ENCODE measurements at places on chromosomes 2 and 18.

DNA sequence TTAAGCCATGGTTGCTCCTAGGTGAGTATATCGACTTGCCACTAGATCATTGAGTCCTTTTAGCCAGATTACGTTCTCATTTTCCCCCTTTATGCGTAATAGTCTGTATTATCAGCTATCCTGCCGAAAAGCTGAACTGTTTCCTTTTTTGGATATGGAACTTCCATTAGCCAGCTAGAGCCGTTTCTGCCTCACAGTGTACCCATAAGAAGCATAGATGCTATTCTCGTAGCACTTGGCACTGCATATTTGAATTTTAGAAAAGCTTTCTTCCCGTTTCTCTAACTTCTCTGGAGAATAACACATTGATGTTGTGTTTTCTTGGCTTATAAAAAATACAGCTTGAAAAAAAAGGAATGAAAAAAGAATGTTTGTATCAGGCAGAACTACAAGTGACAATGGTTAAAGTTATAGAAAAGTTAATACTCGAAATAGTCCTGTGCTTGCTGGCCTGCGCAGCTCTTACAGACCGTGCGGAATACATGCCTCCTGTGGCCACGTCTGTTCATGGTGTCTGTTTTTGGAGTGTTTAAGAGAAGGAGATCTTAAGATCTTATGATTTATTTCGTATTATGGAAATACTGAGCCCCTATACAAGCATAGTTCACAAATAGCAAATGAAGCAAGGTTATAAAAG lies 710 bp downstream of the DUSP19 start:
- no peak for DNase-seq

DNA sequence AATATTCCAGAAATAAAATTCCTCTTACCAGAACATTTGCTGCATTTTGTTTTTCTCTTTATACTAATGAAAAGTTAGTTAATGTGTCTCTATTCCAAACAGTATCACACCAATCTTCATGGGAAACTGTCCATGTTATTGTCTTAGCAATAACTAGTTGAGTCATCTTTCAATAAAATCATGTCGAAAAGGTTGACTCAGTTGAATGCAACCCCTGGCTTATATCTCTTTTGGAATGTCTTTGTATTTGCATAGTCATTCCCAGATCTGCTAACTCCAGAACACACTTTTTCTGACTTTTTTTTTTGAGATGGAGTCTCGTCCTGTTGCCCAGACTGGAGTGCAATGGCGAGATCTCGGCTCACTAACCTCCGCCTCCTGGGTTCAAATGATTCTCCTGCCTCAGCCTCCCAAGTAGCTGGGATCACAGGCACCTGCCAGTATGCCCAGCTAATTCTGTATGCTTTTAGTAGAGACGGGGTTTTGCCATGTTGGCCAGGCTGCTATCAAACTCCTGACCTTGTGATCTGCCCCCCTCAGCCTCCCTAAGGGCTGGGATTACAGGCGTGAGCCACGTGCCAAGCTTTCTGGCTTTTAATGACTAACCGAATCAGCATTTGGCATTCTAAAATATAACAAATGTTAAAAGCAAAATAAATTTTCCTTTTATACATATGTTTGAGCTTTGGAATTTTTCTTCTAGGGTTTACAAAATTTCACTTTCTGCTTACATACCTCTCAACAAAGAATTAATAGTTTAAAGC lies 133.2 kb upstream of the GULP1 start:
- DNase-seq, result no peak

- peak; percentile 92 for DNase-seq
Observed at GRCh38 chr2:240876475-240877251, 8.0 kb downstream of the AGXT start.

DNA sequence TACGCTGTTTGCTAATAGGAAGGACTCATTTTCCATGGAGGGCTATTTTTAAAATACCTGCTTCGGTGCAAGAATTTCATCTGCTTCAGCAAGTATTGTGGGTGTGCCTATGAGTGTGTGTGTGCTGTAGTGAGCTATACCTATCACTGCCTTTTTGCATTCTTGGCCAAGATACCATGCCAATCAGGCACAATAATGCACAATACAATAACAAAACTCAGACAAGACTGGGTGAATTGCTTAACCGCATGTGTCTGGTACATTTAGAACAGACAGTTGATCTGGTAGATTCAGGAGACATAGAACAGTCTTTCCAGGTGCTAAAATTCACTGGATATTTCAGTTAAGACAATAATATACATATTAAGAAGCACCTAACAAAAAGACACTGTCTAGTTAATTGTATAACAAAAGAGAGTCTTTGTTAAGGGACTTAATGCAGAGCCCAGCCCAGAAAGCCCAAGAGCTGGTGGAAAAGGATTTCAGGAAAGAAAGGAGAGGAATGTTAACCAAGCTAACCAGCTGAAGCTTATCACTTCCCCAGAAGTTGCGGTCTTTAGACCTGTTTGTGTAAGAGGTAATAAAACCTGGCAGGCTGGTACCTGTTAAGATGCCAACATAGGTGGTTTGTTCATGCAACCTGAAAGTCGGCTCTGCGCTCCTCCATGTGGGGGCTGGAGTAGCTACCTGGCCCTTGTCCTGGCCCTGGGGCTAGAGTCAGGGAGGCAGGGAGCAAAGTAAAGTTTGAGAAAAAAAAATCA lies 153.3 kb upstream of the RBMS1 start:
- DNase-seq, result no peak

DNA sequence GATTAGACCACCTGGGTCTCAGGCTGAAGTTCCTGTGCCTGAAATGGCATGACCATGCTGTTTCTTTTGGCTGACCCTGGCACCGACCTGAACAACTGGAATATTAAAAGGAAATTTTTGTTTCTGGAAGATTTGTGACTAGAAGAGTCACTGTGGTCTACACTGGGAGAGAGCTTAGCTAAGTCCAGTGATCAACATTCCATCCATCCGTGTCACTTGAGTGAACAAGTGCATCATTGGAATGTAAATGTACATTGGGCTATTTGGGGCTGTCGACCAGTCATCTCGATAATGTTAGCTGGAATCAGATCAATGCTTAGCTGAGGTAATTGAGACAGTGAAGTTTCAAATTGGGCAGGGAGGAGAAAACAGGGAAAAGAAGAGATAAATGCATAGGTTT lies 95.4 kb upstream of the CCDC85A start:
- DNase-seq, result no peak

GRCh38 chr2:88866756-88867155 lies 175.3 kb downstream of the RPIA start:
- DNase-seq, result no peak

DNA sequence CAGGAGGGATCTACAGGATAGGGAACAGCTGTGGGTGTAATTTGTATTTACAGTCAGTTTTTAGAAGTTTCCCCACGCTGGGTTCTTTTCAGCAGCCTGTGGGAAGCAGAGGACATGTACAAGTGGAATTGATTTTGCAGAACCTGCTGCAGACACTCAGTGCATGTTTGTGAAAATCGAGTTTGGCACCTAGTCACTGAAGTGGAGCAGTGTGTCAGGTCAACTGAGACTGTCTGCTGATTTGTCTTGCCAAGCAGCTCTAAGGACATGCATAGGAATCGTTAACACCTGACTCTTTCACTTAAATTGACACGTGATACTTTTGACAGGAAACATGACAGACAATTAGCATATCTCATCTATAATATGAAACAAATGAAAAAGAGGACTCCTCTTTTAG lies 416.6 kb downstream of the TMX3 start:
- DNase-seq, result no peak

GRCh38 chr18:34492652-34493051 lies 217.4 kb upstream of the DTNA start:
- DNase-seq, result peak; percentile 3

DNA sequence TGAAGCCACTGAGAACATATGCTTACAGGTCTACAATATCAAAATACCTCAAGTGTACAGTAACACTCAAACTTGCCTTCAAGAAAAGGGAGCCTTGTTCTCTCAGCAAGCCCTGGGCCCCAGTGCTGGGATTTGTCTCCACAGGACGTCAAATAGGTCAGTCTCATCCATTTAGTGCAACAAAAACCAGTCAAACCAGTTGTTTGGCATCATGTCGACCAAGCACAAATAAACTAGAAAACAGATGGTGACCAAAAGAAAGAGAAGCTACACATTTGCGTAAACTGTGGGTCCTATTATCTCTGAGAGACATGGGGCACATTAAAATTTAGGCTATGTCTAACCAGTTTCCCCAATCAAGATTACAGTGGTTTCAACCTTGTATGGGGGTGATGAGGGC lies 182.6 kb upstream of the PKDCC start:
- no peak for DNase-seq

- DNase-seq, result no peak
Observed at GRCh38 chr18:10416065-10416464, 38.4 kb upstream of the APCDD1 start.

GRCh38 chr2:151860210-151860609 lies 32.0 kb upstream of the ARL5A start:
- DNase-seq, result no peak

- DNase-seq, result no peak
Observed at GRCh38 chr2:229392196-229392595, 121.1 kb upstream of the PID1 start.

DNA sequence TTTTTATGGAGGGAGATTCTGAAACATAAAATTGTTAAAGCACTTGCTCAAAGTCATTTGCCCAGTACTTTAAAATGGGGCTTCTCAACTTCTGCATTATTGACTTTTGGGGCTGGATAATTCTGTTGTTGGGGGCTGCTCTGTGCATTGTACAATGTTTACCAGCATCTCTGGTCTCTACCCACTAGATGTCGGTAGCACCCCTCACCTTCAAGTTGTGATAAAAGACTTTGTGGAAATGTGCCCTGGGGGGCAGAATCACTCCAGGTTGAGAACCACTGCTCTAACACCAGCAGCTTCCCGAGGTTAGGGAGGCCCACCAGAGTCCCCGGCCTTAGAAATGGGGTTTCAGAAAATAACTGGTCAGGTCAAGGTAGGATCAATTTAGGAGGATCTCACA lies 26.8 kb upstream of the CUL3 start:
- no peak for DNase-seq

- DNase-seq, result no peak
Observed at GRCh38 chr2:190342611-190343010, 778 bp upstream of the INPP1 start.

DNA sequence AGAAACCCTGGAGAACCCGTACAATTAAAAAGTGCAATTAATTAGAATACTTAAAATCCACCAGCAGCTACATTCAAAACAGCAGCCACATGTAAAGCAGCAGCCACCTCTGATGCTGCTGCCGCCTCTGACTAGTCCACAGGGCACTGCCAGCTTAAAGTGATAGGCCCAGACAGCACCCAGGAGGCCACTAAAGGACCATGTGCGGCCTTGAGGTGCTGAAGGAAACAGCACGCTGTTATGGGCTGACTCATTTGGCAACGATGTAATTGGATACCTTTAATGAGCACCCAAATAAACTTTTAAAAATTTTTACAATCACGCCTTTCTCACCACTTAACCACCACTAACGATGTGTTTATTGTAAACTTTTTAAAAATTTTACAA lies 209.3 kb upstream of the NCKAP5 start:
- no peak for DNase-seq

DNA sequence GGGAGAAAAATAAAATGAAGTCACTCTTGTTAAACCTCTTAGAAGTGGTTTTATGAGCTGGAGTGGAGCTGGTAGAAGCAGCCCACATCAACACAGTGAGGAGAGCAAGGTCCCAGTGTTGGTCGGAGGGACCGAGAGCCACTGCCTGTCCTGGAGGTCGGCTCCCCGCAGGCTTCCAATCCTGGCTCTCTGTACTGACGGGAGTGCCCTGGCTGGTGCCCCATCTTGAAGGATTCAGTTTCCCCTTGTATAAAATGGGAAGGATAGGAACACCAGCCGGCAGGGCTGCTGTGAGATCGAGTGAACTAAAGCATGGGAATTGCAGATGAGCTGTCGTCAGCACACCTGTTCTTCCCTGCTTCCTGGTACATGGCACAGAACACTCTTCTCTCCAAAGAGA lies 104.3 kb upstream of the ID2 start:
- no peak for DNase-seq

- DNase-seq, result no peak
Observed at GRCh38 chr18:35939138-35939537, 33.3 kb upstream of the RMP24 start.

GRCh38 chr2:171319164-171319810 lies 114.5 kb downstream of the METTL8 start:
- no peak for DNase-seq

GRCh38 chr2:215982465-215982875 lies 30.9 kb downstream of the MREG start:
- no peak for DNase-seq

GRCh38 chr18:55400081-55400480 lies 187.9 kb downstream of the TCF4 start:
- no peak for DNase-seq

Measured in large intestine (tissue), 12 donors.